ENCODE measurements at places on chromosomes 2 and 18.

GRCh38 chr2:159792599-159792998 lies 5.4 kb downstream of the CD302 start:
- DNase-seq: no peak

- DNase-seq: no peak
These were observed 134.1 kb upstream of the CREB1 start for GRCh38 chr2:207395535-207396251.

GRCh38 chr2:240640939-240641338 lies 15.7 kb downstream of the GPR35 start:
- no peak for DNase-seq

GRCh38 chr2:129763190-129763846 lies 216.1 kb upstream of the RAB6C start:
- DNase-seq: no peak

GRCh38 chr2:180707175-180707883 lies 273.1 kb upstream of the UBE2E3 start:
- no peak for DNase-seq

DNA sequence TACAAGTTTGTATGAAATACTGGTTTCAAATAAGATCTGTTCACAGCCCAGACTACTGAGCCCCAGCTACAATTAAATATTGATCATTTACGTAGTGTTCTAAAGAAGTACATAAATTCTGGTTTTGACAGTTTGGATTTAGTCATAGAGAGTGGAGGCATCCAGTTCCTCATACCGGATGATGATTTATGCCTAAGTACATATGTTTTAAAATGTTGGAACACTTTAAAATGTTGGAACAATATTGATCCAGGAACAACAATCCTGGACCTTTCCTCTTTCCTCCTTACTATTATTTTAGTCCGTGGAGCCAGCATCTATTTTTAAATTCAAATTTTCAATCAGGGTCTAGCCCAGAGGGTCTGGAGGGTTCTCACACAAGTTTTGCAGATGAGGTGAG lies 22.8 kb upstream of the TTN start:
- no peak for DNase-seq

DNA sequence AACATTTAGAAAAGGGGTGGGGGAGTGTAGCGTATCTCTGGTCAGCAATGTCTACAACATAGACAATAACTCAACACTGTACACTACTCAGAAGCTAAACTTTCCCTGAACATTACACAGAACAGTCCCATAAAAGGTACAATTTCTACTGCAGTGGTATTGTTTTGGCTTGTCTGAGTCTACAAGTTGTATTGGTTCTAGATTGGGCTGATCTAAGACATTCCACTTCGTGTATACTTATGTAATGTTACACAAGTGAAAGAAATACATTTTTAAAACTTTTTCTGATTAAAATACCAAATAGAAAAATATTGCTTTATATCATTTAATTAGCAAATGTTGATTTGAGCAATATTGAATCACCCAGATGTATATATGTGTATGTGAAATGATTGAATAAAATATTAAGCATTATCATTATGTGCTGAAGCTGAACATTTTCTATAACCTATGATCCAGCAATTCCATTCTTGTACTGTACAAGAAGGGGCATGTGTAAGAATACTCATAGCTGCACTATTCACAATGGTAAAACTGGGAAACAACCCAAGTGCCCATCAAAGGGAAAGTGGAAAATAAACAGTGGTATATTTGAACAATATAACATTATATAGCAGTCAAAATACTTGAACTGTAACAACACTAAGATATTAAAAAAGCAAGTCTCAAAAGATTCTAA lies 52.4 kb downstream of the VSNL1 start:
- peak; percentile 9 for DNase-seq

DNA sequence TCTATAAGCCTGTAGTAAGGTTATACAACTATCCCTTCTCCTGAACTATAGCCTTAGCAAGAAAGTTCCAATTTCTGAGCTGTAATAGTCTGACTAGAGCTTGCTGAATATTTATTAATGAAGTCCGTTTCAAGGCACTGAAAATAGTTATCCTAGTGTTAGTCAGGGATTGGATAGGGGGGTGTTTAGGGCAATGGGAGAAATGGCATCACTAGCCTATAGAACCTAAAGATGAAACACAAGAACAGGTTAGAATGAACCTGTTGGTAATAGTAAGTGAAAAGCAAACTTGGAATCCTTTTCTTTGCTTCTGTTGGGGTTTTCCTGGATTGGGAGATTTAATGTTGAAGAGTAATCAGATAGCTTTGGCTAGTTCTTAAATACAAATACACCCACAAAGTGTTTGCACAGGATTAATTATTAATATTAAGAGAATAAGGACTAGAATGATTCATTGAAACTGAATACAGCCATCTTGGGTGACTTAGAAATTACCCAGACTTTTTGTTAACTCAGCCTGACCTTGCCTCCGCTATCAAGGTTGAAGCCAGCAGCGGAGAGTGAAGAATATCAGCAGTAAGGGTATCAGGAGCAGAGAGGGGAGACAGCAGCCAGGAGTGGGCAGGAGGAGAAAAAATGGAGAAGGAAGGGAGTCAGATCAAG lies 14.4 kb downstream of the CCNT2 start:
- DNase-seq: no peak

- DNase-seq: no peak
These were observed 7.3 kb upstream of the CXCR4 start for GRCh38 chr2:136125236-136125635.

DNA sequence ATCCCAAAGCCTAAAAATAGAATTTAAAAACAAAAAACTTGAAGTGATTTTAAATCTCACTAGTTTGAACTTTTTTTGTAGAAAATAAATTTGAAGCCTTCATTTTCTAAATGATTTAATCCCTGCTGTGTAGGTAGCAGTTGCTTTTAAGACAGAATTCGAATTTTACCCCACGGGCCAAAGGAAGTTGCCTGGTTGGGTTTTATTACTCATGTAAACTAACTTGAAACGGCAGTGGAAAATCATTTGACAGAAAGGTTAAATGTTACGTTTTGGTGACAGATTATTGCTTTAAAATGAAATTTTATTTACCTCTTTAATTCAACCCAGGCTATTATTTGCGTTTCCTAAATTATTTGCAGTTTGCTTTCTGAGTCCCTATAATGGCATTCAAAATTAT lies 2.0 kb downstream of the MAPRE2 start:
- DNase-seq: no peak

DNA sequence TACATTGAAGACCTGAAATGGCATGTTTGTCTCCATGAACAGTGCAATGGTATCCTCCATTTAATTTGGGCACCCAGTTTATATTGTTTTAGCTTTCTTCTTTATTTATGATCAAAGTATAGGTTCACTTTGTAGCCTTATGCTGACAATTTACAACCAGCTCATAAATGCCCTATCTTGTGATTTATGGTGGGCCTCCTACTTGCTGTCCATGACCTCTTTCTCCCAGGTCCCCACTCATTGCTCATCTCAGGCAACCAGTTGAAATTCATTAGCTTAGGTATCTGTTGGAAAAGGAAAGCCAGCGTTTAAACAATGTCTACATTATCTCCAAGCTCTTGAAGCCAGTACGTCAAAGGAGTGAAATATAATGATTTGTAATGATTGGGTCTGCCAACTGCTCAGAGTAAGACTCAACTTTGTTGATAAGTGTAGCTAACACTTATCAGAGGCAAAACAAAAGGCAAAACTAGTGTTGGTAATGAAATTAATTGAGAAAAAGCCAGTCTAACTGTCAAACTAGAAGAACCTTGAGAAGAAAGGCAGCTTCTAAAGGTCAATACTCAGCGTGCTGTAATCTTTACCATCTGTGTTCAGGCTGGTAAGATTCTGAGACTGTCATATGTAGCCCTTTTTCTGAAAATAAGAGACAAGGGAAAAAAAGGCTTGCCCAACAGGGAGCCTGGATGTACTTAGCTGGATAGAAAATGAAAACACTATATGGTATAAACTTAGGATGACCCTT lies 695.9 kb downstream of the EPHA4 start:
- DNase-seq: no peak

DNA sequence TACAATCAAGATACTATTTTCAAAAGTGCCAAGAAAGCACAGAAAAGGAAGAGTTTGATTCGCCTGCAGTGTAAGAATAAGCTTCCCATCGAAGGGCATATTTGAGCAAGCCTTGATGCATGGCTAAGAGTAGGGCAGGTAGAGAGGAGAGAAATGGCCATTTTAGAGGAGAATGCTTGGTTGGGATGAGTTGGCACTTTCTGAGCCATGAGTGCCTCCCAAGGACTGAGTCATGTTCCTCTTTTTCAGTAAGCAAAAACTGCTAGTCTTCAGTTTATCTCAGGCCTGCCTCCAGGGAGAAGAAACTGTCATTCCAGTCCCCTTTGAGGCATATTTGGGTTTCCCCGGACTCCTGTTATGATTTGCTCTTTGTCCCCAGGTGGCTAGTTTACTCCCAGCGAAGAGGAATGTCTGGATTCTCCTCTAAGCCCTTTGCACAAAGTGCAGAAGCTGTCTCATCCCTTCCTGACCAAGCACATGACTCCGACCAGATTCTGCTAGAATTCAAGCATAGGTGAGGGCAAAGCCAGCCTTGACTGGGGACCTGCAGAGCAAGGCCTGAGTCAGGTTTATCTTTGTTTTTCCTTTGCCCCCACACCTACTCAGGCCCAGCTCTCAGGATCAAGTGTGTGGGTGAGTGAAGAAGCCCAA lies 115.2 kb downstream of the TTC32 start:
- DNase-seq: no peak

GRCh38 chr18:37282386-37283037 lies 283.1 kb downstream of the CELF4 start:
- DNase-seq: no peak

DNA sequence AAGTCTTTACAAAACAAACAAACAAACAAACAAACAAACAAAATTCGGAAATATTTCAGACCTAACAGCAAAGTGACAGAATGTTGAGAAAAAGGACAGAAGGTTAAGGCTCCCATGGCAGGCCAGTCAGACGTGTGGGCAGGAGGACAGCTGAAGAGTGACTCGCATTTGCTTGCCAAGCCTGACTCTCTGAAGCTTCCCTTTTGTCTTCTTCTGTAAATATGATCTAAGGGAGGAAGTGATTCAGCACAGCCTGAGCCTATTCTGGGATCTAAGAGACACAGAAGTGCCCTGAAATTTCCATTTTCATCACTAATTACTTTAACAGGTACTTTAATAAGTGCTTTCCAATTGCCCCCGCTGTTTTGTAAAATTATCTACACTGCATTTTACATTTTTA lies 134.0 kb upstream of the LYPD1 start:
- peak; percentile 11 for DNase-seq

DNA sequence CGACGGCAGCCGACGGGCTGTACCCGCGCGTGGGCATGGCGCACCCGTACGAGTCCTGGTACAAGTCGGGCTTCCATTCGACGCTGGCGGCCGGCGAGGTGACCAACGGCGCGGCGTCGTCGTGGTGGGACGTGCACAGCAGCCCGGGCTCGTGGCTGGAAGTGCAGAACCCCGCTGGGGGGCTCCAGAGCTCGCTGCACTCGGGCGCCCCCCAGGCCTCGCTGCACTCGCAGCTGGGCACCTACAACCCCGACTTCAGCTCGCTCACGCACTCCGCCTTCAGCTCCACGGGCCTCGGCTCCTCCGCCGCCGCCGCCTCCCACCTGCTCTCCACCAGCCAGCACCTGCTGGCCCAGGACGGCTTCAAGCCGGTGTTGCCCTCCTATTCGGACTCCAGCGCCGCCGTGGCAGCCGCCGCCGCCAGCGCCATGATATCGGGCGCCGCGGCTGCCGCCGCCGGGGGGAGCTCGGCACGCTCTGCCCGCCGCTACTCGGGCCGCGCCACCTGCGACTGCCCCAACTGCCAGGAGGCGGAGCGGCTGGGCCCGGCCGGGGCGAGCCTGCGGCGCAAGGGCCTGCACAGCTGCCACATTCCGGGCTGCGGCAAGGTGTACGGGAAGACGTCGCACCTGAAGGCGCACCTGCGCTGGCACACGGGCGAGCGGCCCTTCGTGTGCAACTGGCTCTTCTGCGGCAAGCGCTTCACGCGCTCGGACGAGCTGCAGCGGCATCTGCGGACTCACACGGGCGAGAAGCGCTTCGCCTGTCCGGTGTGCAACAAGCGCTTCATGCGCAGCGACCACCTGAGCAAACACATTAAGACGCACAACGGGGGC lies 2.0 kb downstream of the SP9 start:
- DNase-seq: peak; percentile 47

- DNase-seq: no peak
These were observed 1.4 kb upstream of the CTNNA2 start for GRCh38 chr2:79511320-79511951.

GRCh38 chr18:59270689-59271257 lies 2.5 kb downstream of the RAX start:
- DNase-seq: no peak

DNA sequence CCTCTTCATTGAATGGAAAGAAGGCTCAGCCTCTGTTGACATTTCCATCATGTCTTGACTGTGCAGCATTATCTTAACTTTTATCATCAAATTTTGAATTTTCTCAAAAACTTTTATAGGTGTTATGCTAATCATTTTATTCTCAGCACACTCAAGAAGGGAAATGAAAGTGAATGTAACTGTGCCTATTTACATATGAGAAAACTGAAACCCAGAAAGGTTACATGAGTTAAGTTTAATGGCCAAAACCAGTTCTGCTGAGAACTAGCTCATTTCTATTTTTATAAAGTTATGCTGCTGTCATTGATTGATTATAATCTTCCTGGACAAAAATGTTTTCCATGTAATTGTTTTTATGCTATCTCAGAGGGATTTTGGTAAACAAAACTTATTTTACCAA lies 618.8 kb upstream of the NRXN1 start:
- DNase-seq: no peak

- no peak for DNase-seq
These were observed 256.4 kb downstream of the THSD7B start for GRCh38 chr2:137021763-137022162.

- no peak for DNase-seq
These were observed 585.9 kb downstream of the IRS1 start for GRCh38 chr2:226213717-226214116.

GRCh38 chr18:10475654-10476291 lies 21.3 kb downstream of the APCDD1 start:
- no peak for DNase-seq
